ENCODE measurements at places on chromosomes 6 and 20.

DNA sequence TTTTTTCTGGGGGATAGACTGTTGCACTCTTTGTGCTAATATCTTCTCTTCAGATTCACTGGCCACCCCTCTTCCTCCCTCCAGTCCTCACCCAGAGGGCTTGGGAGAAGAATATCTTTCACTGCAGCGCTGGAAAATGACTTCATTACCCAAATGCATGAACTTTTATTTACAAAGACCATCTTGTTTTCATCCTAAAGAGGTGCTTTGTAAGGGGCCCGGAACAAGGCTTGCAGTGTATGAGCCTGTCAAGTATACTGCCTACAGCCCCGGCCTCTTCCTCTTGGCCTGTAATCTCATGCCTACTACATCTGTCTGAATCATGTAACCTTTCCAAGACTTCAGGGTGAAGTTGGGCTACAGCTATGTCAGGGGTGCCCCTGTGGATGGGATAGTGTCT is 554 bp upstream of the LAMA4 start:
- no peak for DNase-seq

DNA sequence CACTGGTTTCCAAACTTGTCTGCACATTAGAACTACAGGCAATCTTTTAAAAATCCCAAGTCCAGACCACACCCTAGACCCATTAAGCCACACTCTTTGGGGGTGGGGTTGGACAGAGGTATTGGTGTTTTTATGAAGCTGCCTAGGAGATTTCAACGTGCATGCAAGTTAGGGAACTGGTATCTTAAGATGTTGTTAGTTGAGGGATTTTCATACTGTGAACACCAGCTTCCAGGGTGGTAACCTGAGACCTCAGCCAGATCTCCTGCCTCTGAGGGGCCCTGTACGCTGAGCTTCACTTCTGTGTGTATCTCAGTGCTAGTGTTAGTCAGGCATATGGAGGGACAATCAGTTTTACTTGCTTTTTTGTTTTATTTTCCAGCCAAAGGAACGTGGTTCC is 138.0 kb downstream of the UTRN start:
- DNase-seq: no peak

DNA sequence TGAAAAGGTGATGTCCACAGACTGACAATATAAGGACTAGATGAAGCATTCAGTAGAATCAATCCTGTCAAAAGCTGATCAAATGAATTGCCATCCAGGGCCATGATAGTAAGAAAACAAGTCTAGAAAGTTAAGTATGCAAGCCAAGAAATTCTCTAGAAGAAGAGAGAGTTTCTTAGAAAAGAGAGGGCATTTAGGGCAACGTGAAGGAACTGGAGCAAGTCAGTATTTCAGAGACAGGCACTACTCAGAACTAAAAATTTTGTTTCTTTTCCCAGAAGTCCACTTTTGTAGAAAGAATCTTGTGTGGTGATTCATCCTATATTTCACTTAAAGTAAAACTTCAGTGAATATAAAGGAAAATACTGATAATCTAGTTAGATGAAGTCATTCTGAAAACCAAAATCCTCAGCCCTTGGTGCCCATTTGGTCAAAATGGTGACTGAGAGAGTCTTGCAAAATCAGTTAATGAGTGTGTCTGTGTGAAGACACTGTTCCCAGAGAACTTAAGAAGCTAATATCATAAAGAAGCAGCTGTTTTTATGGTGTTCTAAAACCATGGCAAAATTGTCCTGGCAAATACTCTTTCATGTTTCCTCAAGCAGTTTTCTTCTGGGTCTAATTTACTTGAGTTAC is 82.2 kb downstream of the COL19A1 start:
- DNase-seq: no peak

DNA sequence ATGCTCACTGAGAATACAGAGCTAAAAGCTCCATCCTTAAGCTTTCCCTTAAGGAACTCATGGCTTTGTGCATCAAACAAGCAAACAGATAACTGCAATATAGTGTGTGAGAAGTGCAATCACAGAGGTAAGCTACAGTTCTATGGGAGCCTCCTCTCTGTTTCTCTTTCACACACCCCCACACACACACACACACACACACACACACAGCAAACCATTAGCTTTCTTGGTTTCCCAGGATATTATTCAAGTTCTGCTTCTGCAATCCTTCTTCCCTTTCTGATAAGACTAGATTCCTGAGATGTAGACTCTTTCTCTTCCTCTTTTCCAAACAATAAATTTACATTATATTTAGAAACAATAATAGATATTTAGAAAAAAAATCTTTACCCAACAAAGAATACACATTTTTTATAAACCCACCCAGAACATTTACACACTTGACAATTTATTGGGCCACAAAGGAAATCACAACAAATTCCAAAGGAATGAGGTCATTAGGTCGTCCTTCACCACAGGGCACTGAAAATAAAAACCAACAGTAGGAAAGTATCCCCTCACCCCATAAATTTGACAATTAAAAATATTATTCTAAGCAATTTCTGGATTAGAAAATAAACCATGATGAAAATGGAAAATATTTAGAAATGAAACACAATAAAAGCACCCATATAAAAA is 9.3 kb upstream of the GFOD1 start:
- no peak for DNase-seq

- DNase-seq: no peak
These were observed 4.6 kb upstream of the OSER1 start for GRCh38 chr20:44215125-44215524.

DNA sequence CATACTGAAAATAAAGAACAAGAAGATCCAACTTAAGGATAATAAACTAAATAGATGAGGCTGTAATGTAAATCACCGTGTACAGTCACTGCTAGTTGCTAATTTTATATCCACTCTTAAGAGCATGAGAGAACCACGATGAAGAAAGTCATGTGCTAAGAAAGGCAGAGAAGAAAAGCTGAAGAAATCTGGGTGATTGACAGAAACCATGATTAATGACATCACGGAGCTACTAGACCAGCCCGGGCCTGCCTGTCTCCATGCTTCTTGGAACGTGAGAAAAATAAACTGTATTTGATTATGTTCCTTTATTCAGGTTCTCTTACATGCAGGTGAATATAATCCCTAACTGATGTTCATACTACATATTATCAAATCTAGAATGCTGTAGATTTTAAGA is 84.2 kb upstream of the E2F3 start:
- no peak for DNase-seq

DNA sequence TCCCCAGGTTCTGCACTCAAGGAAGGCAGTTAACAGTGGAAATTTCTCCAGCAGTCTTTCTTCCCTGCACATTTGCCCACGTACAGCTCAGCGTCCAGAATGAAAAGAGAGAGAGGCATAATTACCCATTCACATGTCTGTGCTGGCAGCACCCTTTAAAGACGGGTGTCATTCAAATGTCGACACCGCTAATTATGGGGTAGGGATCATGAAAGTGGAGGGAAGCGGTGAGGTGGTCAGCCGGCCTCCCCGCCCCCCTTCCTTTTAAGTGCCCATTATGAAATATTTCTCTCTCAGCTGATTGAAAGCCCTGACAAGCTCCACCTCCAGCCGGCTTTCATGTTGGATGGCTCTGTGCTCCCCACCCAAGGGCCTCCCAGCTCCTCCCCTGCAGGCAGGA is 246.1 kb downstream of the BMP7 start:
- no peak for DNase-seq

GRCh38 chr6:166595949-166596348 is 9.5 kb upstream of the RAMACL start:
- DNase-seq: no peak

- no peak for DNase-seq
These were observed 32.6 kb upstream of the ZBP1 start for GRCh38 chr20:57652606-57653545.

GRCh38 chr6:47134476-47135189 is 92.5 kb upstream of the ADGRF1 start:
- DNase-seq: no peak

DNA sequence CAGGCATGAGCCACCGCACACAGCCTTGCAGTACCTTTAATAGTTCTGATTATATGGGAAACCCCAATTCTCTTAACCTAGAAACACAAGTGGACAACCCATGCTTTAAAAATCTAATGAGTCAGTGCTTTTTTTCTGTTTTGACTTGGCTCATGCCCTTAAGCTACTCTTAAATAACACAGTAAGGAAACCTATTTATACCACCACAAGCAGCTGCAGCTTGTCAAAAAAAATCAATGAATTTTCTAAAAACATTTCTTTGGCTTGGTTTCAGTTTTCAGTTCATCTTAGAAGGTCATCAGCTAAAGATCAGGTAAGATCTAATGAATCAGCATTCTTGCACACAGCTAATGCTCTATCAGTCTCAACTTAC is 124.1 kb upstream of the DST start:
- no peak for DNase-seq

- no peak for DNase-seq
These were observed 12.8 kb upstream of the BPI start for GRCh38 chr20:38290829-38291814.

GRCh38 chr20:17473659-17474058 is 57.5 kb downstream of the BFSP1 start:
- no peak for DNase-seq

Measured in GOT3 (cell line).